ENCODE measurements at places on chromosomes 11 and 22.

DNA sequence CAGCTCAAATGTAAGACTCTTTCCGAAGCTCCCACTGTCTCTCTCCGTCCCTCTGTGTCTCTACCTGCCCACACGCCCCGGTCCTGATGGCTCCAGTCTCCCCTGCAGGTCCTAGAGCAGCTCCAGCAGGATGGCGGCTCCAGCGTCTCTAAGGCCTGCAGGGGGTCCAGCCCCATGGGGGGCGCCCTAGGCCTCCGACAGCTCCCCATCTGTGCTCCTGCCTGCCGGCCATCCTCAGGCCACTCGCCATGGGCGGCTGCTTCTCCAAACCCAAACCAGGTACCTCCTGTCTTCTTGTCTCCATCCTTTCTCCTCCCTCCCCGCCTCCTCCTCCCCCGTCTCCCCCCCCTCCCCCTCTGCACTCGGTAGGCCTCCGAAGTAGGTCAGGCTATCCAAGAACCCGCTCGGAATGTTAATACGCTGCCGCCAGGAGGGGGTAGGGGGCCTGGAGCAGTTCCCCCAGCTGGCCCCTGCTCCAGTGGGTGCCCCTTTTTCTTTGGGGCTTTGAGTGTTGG, 699 bp downstream of the AIFM3 start:
- no peak for DNase-seq

- no peak for DNase-seq
Measured at GRCh38 chr22:23767303-23767672, 484 bp downstream of the CHCHD10 start.

DNA sequence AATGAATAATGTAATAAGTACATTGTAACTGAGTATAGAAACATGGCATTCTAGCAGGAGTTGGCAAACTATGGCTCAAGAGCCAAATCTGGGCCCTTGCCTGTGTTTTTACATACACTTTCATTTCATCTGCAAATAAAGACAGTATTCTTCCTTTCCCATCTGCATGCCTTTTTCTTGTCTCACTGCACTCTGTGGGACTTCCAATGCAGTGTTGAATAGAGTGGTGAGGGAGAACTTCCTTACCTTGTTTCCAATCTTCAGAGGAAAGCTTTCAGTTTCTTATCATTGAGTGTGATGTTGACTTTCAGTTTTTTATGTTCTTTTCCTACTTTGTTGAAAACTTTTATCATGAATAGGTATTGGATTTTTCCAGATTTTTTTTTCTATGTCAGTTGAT, 82.1 kb downstream of the USP47 start:
- no peak for DNase-seq

DNA sequence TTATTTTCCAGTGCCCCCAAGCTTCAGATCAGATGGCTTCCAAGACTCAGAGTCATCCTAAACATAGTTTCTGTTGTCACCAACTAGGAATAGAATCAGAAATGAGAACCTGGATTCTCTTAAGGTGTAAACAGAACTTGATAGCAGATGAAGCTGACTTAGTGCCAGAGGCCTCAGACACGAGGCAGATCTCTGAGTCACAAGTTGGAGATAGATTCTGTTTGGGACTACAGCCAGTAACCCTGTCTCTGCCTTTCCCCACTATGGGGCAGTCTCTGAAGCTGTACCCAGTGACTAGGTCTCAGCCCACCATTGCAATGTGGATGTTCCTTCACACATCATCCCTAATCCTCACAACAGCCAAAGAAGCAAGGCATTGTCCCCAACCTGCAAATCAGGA, 25.4 kb downstream of the NEU3 start:
- no peak for DNase-seq

DNA sequence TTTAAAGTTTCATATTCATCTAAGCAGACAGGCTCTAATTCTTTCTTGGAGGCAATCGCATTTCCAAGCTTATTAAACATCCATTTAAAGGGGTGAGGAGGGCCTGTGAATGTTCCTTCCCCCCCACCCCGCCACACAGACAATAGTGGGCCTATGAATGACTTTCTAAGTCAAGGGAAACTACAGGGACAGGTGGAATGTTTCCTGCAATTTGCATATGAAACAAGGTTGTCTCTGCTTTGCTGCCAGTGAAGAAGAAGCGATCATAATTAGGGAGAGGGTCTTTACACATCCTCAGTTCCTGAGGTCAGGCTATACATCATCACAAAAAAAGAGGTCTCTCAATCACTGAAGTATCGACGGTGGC, 127.9 kb upstream of the OPCML start:
- no peak for DNase-seq

GRCh38 chr11:132520199-132520598, 1012.1 kb downstream of the OPCML start:
- no peak for DNase-seq

DNA sequence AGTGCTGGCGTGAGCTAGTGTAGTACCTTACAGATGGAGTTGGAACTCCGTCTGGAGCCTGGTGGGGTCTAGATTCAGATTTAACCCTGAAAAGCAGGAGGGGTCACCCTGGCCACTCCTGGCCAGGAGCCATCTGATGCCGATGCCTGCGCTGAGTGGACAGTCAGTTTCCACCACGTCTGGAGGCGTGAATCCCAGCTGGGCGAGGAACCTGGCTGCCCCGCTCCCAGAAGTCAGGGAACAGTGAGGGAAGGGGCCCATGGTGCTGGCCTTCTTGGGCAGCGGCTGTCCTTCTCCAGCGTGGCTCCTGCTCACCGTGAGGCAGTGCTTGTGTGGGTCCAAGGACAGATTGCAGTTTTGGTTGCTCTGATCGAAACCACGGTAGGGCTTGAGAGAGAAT, 76.3 kb downstream of the PARVB start:
- no peak for DNase-seq
